ENCODE measurements at places on chromosomes 2 and 18.
A peak's percentile ranks its signal among the peaks of the same experiment; 100 is the strongest.

DNA sequence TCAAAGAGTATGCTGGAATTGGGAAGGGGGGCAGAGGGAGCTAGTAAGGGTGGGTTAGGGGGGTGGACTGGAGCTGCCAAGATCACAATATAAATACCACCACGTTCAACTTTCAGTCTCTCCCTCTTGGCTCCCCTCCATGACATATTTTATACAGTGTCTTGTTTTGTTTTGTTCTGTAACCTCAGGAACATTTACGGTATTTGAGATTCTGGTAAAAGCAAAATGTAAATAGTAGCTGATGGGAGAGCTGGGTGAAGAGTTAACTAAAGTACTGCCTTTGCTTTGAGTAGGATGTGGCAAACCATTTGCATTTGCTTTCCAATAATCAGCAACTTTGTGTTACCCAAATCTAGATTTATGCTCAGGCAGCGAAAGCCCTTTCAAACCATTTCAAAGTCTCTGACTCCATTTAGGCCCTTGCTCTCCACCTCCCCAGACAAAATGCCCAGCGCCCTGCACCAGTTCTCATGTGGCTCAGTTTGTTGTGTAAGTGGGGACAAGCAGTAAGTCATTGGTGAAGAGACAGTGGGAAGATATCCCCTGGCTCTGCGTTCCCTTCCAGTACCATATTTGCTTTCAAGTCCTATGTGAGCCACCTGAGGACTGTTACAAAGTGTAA is 17.4 kb downstream of the IRS1 start:
- no peak for DNase-seq

DNA sequence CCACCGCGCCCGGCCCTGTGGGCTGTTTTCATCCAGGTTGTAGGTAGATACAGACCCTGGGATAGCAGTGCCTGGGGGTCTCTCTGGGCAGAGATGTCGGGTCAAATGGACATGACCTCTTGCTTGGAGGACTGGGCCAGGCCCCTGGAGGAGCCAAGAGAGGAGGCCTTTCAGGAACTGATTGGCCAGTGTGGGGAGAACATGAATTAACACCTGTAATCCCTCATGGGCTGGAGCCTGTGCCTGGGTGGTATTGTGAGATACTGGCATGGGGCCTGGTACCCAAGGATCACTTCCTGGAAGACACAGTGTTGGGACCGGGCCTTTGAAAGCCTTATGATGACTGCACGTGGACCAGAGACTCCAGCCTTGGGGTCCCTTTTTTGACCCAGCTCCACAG is 158.7 kb upstream of the SKOR2 start:
- no peak for DNase-seq

DNA sequence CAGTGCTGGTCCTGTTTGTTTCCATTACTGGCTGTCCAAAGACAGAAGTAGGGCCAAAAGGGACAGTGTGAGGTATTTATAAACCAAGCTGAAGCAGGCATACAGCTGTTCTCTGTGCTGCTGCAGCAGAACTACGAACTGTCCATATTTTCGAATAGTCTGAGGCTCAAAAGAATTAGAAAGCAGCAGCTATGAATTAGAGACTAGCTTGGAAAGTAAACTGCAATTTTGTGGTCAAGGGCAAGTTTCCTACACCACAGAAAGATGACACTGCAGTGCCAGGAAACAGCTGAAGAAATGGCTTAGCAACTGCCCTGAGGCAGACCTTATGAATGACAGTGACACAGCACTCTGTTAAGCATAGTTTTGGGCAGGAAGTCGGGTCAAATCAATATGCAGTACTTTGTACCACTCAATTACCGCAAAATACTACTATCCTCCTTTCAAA is 125.3 kb downstream of the TMEM131 start:
- DNase-seq = peak; percentile 61

DNA sequence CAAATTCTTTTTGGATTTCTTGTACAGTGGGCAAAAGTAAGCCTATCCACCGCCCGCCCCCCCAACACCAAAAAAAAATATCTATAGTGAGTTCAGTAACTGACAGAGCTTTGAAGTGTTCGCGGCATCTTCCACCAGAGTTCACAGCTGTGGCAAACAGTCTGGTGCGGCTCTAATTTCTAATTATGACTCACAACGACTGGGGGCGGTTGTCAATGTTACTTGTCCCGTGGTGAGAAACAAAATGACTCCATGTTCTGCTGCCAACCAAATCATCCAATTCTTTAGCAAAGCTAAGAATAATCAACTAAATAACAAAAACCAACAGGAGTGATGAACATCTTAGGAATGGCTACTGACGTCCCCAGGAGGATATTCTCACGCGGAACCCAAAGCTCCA is 392.5 kb upstream of the SALL3 start:
- no peak for DNase-seq

GRCh38 chr18:13272416-13272815 is 53.9 kb downstream of the LDLRAD4 start:
- DNase-seq = no peak

DNA sequence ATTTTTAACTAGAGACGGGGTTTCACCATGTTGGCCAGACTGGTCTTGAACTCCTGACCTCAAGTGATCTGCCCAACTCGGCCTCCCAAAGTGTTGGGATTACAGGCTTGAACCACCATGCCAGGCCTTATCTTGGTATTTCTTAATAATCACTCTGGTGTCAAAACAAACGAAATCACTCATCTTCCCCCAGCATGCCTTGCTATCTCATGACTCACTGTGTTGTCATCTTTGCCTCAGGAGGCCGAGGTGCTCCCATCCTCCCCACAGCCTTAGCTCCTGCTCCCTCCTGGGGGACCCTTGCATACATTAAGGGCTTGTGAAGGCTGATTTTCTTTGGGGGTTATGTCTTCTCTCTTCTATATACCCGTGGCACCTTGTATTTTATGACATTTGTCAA is 250.1 kb upstream of the DPP10 start:
- no peak for DNase-seq

- peak; percentile 76 for DNase-seq
Observed at GRCh38 chr2:215831296-215831913, 181.9 kb downstream of the MREG start.

- DNase-seq = no peak
Observed at GRCh38 chr2:124258140-124258880, 233.2 kb downstream of the CNTNAP5 start.

- no peak for DNase-seq
Observed at GRCh38 chr2:68340226-68341061, 20.7 kb upstream of the CNRIP1 start.

DNA sequence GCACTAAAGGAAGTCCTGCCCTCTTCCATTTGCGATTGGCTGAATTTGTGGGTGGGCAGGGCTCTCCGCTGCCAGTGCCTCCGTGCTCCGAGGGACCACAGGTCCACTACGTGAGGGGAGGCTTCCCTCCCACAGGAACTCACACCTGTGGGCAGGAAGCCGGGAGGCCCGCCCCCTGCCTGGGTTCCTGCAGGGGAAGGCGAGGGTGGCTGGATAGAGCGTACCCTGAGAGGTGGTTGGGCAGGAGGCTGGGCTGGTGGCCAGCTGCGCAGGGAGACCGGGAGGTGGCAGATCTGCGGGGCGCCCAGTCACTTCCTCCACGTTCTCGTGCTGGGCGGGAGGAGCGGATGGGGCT is 47.0 kb upstream of the PTH2R start:
- peak; percentile 30 for DNase-seq

DNA sequence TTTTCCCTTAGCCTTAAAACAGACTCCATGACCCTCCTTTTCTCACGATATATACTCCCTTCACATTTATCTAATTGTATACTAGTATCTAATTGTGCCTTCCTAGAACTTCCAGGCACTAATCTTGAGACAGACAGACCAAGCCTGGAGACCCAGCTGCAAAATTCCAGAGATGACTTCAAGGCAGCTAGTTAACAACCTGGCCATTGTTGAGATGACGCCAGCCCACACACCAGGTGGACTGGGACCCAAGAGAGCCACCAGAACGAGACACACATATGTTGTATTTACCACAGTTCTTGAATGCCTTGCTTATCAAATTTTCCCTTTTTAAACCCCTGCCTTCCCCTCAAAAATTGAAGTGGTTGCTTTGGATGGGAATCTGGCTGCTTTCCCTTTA is 48.9 kb upstream of the SELENOI start:
- DNase-seq = no peak

DNA sequence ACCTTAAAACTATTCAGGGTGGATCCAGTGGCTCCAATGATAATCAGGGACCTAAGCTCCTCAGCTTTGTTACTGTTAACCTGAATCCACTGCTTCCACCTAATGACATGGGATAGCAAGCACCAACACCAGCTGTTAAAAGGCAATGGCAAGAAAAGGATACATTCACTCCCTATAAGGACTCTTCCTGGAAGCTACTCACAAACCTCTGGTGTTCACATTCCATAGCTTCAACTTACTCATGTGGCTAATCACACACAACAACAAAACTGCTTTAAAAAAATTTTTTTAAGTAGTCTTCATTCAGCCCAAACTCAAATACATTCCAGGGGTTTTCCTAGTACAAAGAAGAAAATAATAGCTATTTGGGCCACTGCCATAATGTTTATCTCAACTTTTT is 24.5 kb downstream of the ROCK2 start:
- no peak for DNase-seq

- no peak for DNase-seq
Observed at GRCh38 chr2:239807568-239807967, 217.6 kb downstream of the NDUFA10 start.

DNA sequence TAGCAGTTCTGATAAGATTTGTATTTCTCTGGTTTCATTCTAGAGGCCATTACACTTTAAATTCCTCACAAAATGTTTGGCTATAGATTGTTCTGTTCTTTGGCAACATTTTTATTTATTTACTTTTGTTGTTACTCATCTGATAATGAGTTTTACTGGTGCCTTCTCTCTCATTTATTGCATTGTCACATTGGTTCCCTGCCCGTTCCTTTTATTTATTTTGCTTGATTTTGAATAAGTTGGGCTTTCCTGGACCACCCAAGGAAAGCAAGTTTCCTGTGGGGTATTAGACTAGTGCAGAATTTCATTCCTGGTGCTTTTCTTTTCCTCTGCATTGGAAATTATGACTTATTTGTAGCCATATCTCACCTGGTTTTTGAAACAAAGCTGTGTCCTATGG is 232.0 kb downstream of the SOCS6 start:
- DNase-seq = no peak

GRCh38 chr18:840023-840408 is 28.0 kb upstream of the YES1 start:
- DNase-seq = no peak

DNA sequence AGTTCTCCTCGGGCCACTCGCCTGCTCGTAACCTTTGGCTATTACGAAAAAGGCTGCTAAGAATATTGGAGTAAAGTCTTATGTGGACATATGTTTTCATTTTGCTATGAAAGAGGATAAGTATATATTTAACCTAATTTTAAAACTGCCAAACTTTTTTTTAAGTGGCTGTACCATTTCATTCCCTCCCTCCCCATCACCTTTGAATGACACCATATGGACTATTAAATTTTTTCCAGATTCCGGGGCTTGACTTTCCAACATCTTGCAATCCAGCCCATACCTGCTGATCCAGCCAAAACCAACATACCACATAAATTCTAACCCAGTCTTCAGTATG is 31.5 kb downstream of the REEP1 start:
- DNase-seq = no peak

- no peak for DNase-seq
Observed at GRCh38 chr2:25386971-25387875, 45.5 kb upstream of the DNMT3A start.

DNA sequence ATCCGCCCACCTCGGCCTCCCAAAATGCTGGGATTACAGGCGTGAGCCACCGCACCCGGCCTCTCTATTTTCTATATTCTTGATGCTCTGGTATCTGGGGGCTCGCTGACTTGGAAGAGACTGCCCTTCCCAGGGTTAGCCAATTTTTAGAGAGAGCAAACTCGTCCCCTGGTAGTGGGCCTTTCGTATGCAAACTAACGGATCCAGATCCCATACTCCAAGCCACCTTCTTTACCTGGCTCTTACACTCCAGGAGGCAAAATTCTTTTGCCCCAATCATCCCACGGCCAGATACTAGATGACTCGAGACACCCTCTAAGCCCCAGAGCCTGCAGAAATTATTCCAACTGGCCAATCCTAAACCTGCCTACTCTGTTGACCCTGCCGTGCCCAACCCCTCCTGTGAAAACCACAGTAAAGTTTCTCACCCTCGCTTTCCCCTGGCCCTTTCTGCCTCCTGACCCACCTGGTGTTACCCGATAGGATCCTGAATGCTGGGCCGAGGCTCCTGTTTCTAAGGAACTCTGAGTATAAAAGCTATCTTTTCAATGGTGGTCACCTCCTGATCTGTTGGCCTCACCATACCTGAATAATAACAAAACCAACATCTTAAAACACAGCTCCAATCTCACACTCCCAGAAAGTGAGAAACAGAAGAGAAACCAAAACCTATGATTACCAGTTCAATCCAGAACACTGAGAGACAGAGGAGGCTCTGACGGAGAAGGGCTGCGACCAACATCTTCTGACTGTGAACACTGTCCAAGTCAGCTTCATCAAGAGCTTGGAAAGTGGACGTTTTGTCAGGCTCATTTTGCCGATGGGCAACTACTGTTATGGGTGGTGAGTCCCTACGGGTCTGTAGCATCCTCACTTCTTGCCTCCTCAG is 57.6 kb upstream of the ZNF532 start:
- no peak for DNase-seq

GRCh38 chr2:169393068-169393590 is 30.8 kb upstream of the LRP2 start:
- no peak for DNase-seq

DNA sequence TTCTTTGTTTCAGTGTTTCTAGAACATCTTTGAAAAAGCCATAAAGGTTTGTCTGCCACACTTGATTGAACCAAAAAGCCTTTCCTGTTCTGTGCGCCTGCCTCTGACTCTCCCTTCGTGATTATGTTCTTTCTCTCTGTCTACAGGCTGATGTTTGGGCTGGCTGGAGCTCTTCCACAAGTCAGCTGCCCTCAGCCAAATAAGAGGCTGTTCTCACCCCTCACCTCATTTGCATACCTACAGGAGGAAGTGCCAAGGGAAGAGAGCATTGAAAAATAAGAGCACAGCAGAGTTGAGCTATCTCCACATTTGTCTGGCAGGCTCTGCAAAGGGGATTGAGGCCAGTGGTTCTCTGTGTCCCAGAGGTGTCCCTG is 15.8 kb downstream of the INPP5D start:
- DNase-seq = peak; percentile 65

DNA sequence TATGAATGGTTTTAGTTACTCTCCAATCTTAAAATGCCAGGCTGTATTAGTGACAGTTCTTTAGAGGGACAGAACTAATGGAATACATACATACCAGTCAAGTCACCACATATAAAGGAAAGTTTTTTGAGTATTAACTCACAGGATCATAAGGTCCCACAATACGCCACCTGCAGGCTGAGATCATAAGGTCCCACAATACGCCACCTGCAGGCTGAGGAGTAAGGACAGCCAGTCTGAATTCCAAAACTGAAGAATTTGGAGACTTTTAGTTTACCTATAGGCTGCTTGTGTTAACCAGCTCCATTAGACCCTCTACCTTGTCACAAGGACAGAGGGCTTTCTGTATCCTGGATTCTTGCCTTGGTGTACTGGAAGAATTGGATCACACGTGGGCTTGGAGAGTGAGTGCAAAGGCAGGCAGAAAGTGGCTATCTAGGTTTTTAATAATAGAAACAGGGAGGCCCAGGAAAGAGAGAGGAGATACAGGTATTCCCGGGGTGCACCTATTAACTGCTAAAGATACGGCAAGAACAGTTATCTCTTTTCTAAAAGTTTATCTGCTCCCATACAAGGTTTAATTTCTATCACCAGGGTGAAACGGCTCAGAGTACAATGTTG is 234.9 kb upstream of the CYRIA start:
- DNase-seq = peak; percentile 54
